ENCODE measurements at places on chromosomes 7 and 10. TPM values are rescaled to one million over a fixed set of nuclear protein-coding genes. Genes with fewer than 3 reads are reported as not detected.

Gene PRKG1
- 10.9 TPM for total RNA-seq

Gene MALSU1
- 55.1 TPM for total RNA-seq

Gene BAMBI
- total RNA-seq, result 3.3 TPM

Gene HOXA6
- 1.3 TPM for total RNA-seq

Gene MET
- 22.8 TPM for total RNA-seq

Gene FAS
- total RNA-seq, result 14.9 TPM

Gene ZNF680
- 6.5 TPM for total RNA-seq

DNA sequence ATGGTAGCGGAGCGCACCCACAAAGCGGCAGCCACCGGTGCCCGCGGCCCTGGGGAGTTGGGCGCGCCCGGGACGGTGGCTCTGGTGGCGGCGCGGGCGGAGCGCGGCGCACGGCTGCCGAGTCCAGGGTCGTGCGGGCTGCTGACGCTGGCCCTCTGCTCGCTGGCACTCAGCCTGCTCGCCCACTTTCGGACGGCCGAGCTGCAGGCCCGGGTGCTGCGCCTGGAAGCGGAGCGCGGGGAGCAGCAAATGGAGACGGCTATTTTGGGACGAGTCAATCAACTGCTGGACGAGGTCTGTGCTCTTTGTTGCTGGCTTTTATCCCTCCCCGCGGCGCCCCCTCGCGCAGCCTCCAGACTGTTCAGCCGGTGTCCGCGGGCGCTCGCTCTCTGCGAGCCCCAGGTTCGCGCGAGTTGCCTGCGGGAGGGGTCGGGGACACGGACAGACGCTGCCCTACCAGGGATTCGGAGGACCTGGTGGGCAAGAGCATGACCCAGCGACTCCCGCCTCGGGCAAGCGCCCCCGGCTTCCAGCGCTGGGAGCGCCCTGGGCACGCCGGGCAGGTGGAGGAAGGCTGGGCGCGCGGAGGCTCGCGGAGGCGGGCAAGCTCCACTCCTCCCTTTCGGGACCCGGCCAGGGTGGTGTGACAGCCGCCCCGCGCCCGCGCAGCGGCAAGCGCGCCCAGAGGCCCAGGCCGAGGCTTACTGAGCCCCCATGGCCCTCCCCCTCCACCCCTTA lies 887 bp downstream of the COL13A1 start:
- DNase-seq, result no peak

DNA sequence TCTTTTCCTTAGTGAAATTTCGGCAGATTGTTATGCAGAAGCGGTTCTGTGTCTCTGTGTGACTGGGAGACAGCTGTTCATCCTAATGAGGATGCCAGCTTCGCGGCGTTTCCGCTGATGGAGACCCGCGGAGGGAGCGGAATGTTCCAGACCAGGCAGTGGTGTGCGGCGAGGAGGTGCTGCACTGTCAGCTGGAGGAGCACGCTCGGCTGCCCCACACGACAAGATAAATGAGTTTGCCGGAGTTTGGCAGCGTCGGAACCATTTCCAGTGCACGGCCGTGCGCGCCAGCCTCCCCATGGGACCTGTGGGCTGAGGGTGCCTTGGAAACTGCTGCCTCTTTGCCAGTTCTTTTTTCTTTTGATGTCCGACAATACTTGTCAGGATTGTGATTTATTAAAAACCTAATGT lies 64.6 kb downstream of the WDR37 start:
- DNase-seq, result no peak

GRCh38 chr10:59037018-59037389 lies 139.4 kb upstream of the PHYHIPL start:
- no peak for DNase-seq

GRCh38 chr7:139655305-139655704 lies 122.5 kb downstream of the HIPK2 start:
- no peak for DNase-seq

- no peak for DNase-seq
Observed at GRCh38 chr10:124386186-124387077, 32.3 kb downstream of the OAT start.

GRCh38 chr7:28958235-28958979 lies at the start of gene TRIL:
TSS of gene TRIL (minus strand) at chr7:28958330. CDS start at chr7:28958046, 284 bp downstream.
- no peak for DNase-seq

- no peak for DNase-seq
Observed at GRCh38 chr10:33347211-33347610, 12.7 kb upstream of the NRP1 start.

- no peak for DNase-seq
Observed at GRCh38 chr10:61404751-61405150, 48.4 kb downstream of the TMEM26 start.

DNA sequence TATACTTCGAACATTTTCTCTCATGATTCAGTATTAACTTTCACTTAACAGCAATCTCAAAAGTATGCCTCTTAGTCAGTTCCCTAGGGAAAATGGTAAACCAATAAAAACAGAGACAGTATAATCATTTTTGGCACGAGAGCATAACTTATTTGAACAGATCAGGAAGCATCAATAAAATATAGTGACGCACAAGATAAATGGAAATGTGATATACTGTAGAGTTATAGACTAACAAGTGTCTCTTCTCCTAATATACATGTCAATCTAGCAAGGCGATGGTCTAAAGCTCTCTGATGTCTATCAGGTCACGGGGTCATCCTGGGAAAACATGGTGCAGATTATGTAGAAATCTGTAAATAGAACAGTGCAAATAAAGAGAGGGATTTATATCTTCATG lies 131.6 kb downstream of the HGF start:
- DNase-seq, result no peak

DNA sequence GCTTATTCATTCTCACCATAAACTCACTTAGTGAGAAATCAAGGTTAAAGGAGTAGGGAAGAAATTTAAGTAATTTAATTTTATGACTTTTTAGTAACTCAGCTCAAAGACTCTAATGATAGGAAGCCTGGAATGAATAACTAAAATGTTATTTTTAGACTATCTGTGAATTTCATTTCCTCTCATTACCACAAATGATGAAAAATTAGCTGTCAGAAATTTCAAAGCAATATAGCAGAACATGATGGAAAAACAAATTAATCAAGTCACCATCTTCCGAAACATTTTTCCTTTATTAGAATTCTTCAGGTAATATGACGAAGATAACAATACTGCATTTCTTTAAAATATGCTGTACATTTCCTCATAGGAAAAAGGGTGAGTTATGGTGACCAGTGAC lies 2.7 kb upstream of the ITGB8 start:
- DNase-seq, result no peak

DNA sequence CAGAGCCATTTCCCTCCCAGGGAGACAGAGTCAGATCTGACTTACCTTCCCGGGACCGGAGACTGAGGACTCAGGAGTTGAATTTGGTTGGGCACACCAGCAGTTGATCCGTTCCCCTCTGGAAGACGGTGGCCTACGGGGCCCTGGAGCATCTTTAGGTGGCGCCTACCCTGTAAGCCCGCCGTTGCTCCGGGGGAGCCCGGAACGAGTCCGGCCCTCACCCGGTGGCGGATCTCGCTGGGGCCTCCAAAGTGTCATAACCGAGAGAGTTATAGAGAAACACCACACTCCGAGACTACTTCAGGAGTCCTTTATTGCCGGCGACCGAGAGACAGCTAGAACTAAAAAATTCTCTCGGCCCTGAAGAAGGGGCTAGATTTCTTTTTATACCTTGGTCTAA lies 182.8 kb upstream of the MBL2 start:
- no peak for DNase-seq

DNA sequence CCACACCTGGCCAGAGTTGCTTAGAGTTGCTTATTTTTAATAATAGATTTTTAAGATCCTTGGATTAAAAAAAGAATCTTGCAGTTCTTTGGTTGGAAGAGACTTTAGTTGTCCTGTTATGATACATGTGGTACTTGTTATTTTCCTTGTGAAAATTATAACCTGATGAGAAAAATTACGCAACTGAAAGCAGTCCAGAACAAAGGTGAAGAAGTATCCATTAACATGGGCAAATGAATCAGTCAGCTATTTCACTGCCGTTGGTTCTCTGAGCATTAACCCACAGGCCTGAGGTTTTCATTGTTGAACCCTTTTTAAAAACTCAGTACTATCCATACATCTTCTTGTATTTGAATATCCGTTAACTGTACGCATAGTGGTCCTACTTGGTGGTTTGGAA lies 68.2 kb downstream of the GALNT11 start:
- DNase-seq, result no peak

GRCh38 chr7:44712012-44712411 lies 36.6 kb upstream of the ZMIZ2 start:
- DNase-seq, result no peak
